ENCODE measurements at places on chromosomes 5 and 9.

GRCh38 chr5:122424132-122424531, 112.1 kb downstream of the SNCAIP start:
- no peak for DNase-seq

DNA sequence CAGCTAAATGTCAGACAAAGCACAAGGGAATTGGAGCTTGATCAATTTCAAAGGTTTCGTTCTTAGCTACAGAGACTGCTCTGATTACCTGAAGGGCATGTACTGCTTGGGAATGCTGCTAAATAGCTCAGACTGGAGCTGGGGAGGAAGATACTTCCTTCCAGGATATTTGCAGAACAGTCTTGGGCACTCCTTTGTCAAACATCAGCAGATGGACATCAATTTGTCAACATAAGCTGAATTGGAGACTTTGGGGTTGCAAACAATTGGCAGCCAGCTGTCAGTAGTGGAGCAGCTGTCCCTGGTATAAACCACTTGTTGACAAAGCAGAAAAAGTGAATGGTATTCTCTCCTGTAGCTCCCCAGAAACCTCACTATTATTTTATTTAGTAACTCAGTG, 182.0 kb downstream of the CCDC192 start:
- DNase-seq = no peak

DNA sequence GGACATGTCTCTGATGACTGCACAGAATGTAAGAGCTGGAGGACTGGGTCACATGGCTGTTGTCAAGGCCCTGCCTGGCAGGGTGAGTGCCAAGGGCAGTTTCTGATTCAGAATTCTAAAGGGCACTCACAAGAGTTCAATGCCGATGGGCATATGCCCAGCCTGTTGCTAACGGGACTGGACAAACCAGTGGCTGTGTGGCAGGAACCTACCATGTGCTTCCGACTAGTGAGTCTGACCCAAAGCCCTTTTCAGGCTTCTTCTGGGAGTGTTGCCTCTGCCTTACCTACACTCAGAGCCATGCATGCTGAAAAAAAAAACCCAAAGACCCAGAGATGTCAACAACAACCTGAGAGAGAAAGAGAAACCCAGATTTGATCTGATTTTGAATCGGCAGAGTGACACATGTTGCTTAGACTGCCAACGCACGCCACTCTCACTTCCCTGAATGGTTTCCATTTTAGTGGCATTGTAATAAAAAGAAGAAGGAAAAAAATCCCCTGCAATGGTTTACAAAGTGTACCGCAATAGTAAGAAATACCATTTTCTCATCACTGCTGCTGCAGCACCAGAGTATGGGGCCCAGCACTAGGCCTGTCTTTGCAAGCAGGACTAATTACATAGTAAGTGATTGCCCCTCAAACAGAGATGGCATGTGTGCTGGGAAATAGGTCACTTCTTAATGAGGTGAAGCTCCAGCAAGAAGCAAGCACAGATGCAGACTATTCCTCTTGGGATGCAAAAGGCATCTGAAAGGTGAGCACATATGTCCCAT, 194.3 kb downstream of the PALM2AKAP2 start:
- no peak for DNase-seq

DNA sequence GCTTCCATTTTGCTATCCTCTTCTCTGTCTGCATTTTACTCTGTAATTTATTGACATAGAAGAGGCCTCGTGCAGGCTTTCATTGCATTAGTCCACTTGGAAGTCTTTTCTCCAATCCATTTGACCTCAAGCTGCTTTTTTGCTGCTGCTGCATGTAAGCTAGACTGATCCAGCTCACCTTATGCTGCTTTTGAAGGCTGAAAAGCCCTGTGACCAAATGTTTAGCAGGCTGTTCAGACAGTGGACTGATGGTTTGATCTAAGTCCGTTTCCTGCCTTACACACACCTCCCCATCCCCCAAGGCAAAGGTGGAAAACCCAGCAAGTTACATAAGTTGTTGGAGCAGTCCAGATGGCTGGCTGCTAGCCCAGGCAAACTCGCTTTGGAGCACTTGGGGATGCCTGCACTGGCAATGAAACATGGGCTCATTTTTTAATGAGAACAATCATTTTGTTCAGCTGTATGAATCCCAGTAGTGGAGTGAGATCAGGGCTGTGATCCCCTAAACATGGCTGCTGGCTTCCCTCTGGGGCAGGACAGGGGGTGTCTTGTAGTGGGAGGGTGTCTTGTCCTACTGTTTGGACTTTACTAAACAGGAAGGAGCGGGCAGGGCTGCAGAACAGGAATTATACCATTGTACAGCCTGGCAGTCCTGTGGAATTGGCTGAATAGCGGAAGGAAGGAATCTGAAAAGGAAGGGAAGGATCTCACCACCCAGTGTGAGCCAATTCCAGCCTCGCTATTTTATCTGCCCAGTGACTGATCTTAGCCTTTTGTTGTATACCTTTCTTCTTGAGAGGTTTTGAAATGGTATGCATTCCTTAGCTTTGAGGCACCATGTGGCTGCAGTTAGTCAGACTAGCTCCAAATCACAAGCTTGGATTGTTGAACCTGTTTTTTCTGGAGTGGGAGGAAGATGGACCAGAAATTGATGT, 212.0 kb downstream of the ARHGAP26 start:
- DNase-seq = peak; percentile 24

GRCh38 chr5:39224196-39224761, 4.9 kb upstream of the FYB1 start:
- DNase-seq = no peak

DNA sequence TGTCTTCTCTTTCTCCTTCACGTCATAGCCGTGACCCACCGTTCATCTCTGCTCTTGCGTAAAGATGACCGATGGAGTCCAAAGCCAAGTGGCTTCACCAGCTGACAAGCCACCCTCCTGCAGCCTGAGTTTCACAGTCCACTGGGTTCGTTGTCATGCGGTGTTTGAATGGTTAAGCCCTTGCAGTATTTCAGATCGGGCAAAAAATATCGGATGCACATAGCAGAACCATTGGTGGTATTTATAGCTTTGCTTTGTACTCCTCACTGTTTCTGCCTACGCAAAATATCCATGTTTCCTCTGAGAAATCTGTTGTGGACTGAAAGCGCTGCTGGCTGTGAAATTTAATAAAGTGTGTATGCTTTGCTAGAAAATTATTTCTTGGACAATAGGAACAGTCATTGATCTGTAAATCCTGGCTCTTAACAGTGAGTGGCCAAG, 34.5 kb upstream of the NCS1 start:
- no peak for DNase-seq

- no peak for DNase-seq
Measured at GRCh38 chr5:167485061-167485774, 806.2 kb upstream of the WWC1 start.

DNA sequence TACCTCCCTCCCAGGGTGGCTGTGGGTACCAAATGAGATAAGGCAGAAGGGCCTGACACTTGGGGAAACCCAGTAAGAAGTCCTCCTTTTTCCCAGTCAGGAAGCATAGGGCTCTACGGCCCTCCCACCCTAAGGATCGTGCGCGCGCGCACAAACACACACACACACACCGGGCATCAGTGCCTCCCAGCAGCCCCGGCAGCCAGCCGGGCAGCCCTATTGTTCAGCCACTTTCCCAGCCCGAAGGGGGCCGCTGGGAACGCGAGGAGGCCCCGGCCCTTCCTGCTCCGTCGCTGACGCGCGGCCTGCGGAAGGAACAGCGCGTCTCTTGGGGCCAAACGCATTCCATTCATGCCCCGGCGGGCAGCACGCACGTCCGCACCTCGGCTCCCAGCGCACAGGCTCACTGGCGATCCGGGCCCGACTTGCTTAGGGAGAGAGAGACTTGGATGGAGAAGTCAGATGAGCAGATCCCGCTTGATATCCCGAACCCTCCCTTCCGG, 22.6 kb downstream of the DUSP1 start:
- DNase-seq = no peak

DNA sequence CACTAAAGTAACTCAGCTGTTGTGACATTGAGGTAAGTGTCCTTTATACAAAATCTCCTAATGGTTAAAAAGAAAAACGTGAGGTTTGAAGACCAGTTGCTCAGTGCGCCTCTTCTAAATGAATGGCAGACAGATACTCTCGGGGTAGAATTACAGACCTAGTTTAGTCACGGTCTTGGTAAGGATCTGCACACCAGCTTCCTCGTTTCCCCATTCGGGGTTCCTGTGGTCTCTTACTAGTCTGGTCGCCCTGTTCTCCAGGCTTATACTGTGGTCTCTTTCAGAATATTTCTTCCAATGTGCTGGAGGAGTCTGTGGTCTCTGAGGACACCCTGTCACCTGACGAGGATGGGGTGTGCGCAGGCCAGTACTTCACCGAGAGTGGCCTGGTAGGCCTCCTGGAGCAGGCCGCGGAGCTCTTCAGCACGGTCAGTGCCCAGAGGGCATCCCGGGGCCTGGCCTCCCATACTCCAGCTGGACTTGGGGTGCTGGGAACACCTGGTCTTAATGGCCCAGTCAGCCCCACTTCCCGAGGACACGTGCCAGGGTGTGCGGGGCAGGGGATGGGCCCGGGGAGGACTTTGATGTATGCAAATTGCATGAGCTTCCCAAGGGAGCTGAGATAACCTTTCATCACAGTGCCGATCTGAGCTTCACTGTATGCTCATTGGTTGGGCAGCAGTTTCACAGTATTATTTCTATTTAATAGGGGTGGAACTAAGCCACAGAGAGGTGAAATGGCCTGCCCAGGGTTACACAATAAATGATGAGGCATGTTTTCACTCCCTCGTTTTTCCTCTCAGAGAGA, 224.5 kb downstream of the DOCK8 start:
- no peak for DNase-seq

DNA sequence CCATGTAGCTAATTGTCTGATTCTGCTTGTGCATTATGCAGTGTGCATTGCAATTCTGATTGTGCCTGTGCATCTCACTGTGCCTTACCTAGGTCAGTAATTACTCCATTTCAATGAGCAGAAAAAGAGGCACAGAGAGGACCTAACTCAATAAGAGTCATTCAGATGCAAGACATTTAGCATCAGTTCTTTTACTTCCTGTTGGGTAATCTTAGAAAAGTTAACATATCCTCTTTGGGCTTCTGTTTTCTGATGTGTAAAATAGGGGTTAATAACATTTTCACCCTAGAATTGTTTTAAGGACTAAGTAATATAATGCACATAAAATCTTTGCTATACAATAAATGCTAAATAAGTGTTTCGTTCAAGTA, 7.0 kb upstream of the DCTN4 start:
- no peak for DNase-seq

DNA sequence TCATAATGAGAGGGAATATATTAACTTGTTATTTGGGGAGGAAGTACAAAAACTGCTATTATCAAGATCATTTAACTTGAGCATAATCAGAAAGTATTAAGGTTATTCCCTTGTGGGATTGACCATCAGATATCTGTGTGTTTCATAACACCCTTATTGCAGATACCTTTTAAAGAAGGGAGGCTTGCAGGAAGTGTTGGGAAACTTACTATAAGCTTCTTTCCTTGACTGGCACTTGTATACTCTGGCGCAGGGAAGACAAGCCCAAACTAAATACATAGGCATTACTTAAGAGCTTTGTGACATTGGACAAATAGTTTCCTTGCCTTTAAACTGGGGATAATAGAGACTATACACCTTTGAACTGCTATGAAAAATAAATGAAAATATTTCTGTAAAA, 50.9 kb downstream of the PIK3R1 start:
- DNase-seq = no peak

GRCh38 chr9:109328978-109329637, 8.2 kb upstream of the EPB41L4B start:
- DNase-seq = no peak

DNA sequence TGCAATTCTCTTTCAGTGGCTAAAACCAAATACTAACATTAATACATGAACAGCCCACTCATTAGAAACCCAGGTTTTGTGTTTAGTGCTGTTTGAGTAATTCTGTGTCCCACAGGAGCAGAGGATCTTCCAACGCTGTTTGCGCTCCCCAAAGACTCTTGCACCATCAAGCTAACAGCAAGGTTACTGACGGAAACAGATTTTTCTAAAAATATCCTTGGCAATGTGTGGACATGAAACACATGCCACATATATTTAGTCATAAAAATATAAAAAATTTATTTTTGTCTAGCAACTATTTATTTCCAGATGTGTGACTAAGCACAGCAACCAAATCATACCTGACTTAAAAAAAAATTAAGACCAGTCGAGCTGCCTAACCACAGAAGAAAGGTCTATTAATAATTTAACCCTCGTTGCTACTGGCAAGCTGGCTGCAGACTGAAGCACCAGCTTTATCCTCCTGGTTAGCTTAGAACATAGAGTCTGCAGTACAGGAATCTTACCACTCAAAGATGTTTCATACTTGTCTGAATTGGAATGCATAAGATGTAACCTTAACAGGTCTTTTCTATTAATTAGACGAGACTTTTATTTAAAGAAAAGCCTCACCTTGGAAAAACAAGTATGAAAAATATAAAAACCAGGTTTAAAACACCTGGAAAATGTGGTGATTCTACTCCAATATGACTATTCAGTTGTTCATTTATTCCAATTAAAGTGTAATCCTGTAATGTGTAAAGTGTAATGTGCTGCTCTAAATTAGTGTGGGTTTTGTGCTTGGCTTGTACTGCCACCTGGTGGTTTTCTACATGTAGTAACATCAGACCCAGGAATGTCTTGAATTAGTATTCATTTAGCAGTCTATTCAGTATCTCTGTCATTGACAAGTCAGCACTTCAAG, 272.5 kb downstream of the EPB41L4A start:
- DNase-seq = peak; percentile 38

DNA sequence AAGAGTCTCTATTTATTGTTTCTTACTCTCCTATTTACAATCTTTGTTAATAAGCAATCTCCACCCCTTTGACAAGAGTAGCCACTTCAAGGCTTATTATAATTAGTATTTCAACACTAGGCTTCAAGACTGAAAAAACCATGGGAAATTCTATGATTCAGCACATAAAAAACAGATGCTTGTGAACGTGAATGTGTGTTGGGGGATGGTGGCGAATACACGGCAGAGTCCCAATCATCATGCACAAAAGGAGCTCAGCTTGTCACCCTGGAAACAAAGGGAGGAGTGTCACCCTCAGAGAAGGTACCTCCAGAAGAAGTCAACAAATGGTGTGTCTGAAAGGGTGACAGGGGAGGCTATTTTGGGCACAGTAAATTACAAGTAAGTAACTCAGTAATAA, 157.2 kb upstream of the RETREG1 start:
- no peak for DNase-seq

- DNase-seq = no peak
Measured at GRCh38 chr9:2008372-2008771, 6.8 kb upstream of the SMARCA2 start.

GRCh38 chr9:13269589-13270452, 9.7 kb downstream of the MPDZ start:
- no peak for DNase-seq

GRCh38 chr9:127640908-127641545, 28.9 kb downstream of the STXBP1 start:
- no peak for DNase-seq

All from nucleus accumbens (tissue), 56 donors.